ENCODE measurements at places on chromosomes 6 and 20.

GRCh38 chr6:36428911-36429310 is 13.7 kb downstream of the PXT1 start:
- DNase-seq, result no peak

DNA sequence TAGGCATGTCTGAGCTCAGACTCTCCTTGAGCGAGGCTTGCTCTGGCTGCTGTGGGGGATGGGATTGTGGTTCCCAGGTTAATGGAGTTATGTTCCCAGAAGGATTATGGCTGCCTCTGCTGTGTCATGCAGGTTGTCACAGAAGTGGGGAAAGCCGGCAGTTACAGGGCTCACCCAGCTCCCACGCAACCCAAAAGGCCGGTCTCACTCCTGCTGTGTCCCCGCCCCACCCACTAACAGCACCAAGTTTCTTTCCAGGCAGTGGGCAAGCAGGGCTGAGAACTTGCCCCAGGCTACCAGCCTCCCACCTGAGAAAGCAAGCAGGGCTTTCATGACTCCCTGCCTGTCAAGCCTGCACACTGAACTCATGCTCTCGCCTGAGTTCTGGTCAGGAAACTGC is 750.5 kb downstream of the FRK start:
- no peak for DNase-seq

DNA sequence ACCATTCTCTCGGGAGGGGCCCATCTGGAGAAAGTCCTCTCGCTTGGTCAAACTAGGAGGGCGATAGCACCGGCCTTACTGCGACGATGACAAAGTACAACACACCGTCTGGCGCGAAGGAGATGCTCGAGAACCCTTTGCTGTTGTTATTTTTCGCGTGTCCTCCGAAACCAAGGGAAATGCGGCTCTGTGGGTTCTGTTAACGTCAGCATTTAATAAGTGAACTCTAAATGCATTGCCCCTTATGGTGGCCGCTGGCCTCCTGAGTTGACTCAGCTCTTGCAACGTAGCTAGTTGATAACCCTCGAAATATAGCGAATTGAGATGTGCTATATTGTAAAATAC is 577 bp upstream of the SCAND1 start:
- no peak for DNase-seq

- DNase-seq, result peak; percentile 59
These were observed 189.7 kb downstream of the EDN1 start for GRCh38 chr6:12479881-12480280.

DNA sequence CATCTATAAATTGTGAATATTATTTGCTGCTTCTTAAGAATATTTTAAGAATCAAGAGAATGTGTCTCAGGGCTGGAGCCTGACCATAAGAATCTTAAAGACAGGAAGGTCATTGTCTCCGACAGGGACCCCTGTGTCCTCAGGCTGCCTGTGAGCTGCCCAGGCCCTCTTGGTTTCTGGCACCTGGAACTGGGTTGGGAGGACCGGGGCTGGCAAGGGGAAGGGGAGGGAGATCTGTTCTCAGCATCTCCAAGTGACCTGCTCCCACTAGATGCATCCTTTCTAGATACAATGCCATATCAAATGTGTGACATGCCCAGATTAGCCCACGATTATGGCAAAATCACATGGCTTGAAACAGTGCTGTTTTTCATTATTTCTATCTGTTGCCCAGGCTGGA is 110.5 kb downstream of the SCML4 start:
- DNase-seq, result no peak

DNA sequence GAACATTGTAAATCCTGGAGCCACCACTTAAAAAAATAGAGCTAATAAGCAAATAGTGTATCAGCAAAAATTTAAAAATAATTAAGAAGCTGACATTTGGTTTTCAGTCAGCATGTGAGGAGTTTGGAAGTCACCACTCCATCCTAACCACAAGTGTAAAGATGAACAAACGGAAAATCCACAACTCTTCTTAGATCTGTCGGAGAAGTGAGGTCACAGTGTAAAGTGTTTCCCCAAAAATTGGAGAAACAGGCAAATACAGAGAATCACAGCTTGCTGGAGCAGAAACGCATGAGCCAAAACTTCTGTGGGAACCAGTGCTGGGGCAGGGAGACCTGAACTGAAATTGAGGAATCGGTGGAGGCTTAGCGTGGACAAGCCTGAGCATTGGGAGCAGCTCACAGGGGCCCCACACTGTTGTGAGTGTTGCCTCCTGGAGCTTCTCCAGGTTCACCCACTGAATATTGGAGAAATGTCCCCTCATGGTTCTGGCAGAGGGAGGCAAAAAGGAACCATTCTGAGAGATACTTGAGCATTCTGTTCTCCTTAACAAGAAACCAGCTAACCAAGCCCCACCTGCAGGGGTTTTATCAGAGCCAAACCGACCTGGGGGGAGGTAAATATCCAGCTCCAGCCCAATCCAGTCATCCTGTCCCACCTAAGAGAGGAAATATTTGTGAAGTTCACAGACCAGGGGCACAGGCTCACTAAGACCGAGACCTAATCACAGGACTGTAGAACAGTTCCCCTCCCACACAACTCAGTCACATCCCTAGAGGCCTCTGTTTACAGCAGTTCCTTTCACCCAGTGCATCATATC is 192.0 kb downstream of the ERMARD start:
- DNase-seq, result no peak

DNA sequence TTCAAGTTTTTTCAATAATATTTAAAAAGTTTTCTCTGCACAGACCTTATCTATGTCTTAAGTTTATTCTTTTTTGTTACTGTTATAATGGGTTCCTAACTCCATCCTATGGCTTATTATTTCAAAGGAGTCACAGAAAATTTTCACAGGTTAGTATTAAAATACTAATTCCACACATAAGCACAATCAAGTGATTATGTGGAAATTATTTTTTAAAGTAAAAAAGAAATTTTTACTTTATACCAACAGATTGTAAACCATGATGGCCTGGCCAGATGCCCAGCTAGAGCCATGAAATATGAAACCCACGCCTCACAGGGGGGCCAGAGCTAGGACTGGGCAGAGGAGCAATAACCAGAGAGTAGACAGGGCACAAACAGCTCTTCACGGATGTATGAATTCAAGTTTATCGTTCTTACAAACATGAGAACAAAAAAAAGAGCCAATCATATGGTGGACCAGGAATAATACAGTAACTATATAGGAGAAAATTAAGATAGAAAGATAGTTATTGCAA is 34.0 kb downstream of the NUDT3 start:
- no peak for DNase-seq

- DNase-seq, result no peak
These were observed 23.1 kb downstream of the PABPC1L start for GRCh38 chr20:44932916-44933315.

DNA sequence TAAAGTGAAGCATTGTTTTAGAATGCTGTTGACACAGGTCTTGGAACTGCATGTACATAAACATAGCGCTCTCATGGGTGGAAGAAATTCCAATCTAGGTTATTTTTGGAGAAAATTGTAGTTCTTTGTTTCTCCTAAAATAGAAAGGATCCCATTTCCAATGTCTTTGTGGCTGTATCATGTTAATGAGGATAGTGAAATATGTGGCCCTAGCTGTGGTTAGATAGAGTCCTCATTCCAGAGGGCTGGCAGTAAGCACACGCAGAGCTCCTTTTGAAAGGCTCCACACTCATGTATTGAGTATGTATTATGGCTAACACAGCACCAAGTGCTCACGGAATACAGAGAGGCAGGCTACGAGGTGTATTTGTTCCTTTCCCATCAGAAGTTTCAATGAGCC is 60.9 kb downstream of the SNRNP48 start:
- no peak for DNase-seq

- no peak for DNase-seq
These were observed 41.6 kb upstream of the FRMD1 start for GRCh38 chr6:168120390-168121302.

- DNase-seq, result peak; percentile 78
These were observed 426.8 kb downstream of the MAFB start for GRCh38 chr20:40262219-40262618.

GRCh38 chr6:137787016-137787415 is 80.0 kb upstream of the TNFAIP3 start:
- DNase-seq, result no peak

DNA sequence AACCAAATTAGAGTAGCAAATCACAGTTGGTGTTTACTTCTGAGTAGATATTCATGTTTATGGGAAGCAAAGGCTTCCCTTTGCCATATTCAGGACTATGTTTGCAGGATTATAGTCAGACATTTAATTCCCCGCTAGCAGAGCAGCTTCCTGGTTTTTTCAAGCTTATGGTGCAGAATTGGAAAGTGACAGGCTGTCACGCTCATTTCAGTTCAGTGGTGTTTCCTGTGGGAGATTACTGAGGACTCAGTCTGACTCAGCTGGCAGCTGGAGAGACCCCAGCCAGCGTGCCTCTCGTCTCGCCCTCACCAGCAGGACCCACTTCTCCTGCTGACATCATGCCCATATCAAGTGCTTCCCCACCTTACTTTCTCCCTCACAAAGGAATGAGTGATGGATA is 85.1 kb downstream of the LYRM2 start:
- DNase-seq, result no peak

DNA sequence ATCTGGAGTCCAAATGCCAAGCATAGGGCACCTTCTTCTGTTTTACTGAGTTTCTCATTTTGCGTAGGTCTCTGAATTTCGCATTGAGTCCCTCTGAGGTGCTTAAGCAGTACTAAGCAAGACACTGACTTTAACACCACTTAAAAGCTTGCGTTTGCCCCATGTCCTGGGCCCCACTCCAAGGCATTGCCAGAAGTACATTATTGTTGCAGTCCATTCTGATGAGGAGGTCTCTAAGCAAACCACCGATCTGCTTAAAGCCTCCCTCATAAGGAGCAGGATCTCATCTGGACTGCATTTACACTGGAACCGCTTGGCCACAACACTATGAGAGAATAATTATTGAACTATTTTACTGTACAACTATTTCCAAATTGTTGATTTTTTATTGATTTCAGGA is 16.3 kb downstream of the BMP2 start:
- DNase-seq, result no peak

GRCh38 chr6:87832025-87832825 is 130.2 kb upstream of the AKIRIN2 start:
- DNase-seq, result peak; percentile 15

- DNase-seq, result no peak
These were observed 13.9 kb downstream of the ZC3H12D start for GRCh38 chr6:149470948-149471347.

DNA sequence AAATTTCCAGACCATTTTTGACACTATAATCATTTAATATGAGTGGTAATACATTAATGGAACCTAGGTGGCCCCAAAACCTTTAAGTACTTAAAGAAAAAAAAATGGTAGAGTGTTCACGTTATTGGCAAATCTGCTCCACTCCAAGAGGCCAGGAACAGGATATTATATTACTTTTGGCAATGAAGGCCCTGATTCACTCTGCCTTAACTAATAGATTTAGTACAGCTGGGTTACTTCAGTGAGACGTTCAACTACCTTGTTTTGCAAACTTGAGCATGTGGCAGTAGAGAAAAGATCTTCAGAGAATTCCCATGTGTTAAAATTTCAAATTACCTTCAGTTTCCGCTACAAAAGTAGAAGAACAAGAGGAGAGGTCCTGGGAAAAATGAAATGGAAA is 12.8 kb downstream of the ADNP start:
- no peak for DNase-seq

DNA sequence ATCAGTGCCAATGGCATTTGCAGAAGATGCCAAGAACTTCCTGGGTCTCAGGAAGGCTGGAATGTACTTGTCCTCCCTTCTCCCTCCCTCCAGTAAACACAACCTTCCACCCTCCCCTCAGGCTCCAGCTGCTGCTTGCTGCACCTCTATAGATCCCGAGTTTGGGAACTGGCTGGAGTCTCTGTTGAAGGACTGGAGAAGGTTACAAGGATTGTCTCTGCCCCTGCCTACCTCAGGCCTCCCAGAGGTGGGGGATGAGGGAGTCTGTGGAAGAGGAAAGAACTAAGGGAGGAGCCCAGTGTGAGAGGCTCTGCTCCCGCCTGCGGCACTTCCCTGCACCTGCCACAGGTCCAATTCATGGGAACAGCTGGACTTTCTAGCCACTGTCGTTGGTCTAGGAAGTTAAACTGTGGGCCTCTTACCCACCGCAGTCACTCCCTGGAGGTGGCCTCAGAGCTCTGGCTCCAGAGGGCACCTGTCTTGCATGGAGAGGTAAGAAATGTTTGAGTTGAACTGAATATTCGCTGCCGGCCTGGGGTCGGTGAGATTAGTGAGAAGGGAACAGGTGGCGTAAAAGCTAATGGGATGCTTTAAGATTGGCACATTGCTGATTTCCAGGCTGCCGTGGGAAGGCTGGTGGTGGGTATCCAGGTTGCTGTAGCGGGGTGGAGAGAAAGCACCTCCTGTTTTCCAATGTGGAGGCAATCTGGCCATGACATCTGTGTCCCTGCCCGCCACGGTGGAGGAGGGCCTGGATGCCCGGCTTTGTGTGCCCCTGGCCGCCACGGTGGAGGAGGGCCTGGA is 54.3 kb downstream of the PPP1R14C start:
- DNase-seq, result no peak

DNA sequence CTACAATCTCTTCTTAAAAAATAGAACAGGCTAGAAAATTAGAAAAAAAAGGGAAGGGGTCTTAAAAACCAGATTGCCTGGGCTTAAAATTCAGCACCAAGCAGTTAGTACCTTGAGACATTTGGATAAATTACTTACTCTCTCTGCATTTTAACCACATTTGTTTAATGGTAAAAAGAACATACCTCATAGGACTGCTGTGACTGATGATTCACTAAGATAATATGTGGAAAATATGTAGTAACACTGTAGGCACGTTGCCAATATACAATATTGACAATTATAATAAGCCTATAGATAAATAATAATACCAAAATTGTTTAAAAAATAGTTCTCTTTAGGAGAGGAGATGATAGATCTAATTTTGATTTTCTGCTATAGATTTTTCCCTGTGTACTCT is 750.4 kb downstream of the TENT5A start:
- DNase-seq, result no peak

DNA sequence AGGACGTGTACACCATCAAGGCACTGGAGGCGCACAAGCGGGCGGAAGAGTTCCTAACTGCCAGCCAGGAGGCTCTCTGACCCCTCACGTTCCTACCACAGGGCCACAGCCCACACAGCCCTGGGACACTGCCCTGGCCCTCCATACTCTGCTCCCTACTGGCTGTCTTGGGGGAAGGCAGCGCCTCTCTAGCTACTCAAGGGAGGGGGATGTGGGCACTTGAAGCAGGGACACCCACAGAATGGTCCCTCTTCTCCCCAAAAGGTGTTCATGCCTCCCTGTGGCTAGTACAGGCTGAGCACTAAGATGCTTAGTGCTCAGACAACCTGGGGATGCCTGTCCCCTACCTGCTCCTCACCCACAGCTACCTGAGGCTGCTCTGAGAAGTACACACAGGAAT is 2.5 kb downstream of the MEA1 start:
- no peak for DNase-seq

- DNase-seq, result no peak
These were observed 37.6 kb upstream of the CHMP4B start for GRCh38 chr20:33773412-33774089.

GRCh38 chr6:115896538-115897129 is 164.1 kb downstream of the FRK start:
- DNase-seq, result peak; percentile 64

DNA sequence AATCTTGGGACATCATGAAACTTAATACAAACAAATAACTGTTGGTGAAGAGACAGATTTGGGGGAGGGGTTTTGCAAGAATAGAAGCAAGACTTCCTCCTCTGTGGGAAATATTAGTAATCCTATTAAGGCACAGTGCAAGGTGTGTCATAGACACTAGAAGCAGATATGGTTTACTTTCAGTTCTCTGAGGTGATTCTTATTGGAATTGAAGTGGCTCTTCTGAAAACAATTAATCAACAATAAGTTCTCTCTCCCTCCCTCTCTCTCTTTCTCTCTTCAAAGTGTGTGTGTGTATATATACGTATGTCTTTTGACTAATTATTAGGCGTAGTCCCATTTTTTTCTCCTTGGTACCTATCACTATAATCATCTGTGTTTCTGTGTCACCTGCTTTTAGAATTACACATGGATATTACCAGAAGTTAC is 99.8 kb downstream of the HIVEP2 start:
- no peak for DNase-seq

Data from SK-N-DZ (cell line).